A549 treated with CORT108297 at 1 μM for 4 hours (cell line): ENCODE measurements at places on chromosomes 4 and X. TPM values are rescaled to one million over a fixed set of nuclear protein-coding genes. Genes with fewer than 3 reads are reported as not detected.

The GLRA2 gene
- total RNA-seq: not detected in 5 replicates

The SMIM20 gene
- 22.2 to 30.6 TPM (median 25.1 TPM) in 5 replicates for total RNA-seq

The SPANXB1 gene
- 2.0 to 3.0 TPM (median 3.0 TPM) in 5 replicates for total RNA-seq

The NIPAL1 gene
- total RNA-seq: 0.68 to 1.1 TPM (median 0.86 TPM) in 5 replicates

The STAG2 gene
- 25.0 to 38.6 TPM (median 36.2 TPM) in 5 replicates for total RNA-seq

The HTN1 gene
- not detected in 5 replicates for total RNA-seq

The SLC25A6 gene
- total RNA-seq: 394 to 502 TPM (median 486 TPM) in 5 replicates

The NXF2B gene
- total RNA-seq: not detected in 5 replicates

The BTK gene
- 0.10 to 0.18 TPM (median 0.15 TPM) in 5 replicates for total RNA-seq

The ALPK1 gene
- total RNA-seq: 1.7 to 2.5 TPM (median 2.3 TPM) in 5 replicates

The AFP gene
- 1.7 to 2.5 TPM (median 2.0 TPM) in 5 replicates for total RNA-seq

The NUDT9 gene
- 23.0 to 32.9 TPM (median 23.9 TPM) in 5 replicates for total RNA-seq

The MAGEC1 gene
- total RNA-seq: 0.02 to 0.03 TPM (median 0.03 TPM) in 3 of 5 replicates, not detected in the others

The SMR3B gene
- total RNA-seq: not detected in 5 replicates

The S100P gene
- 32.2 to 75.0 TPM (median 64.2 TPM) in 5 replicates for total RNA-seq

The DGKK gene
- not detected in 5 replicates for total RNA-seq

The SH3D19 gene
- 21.0 to 29.8 TPM (median 24.9 TPM) in 5 replicates for total RNA-seq

The TRIM60 gene
- not detected in 5 replicates for total RNA-seq

The GAGE2A gene
- total RNA-seq: not detected in 5 replicates

The LUZP4 gene
- not detected in 5 replicates for total RNA-seq

The ARR3 gene
- not detected in 5 replicates for total RNA-seq

The ADH7 gene
- total RNA-seq: not detected in 5 replicates
